Stimulated activated CD4-positive, alpha-beta T cell treated with anti-CD3 and anti-CD28 coated beads, Interleukin-2, amount 100 ng/mL, for 4 hours (primary cell): ENCODE measurements at places on chromosomes 2 and 18.

DNA sequence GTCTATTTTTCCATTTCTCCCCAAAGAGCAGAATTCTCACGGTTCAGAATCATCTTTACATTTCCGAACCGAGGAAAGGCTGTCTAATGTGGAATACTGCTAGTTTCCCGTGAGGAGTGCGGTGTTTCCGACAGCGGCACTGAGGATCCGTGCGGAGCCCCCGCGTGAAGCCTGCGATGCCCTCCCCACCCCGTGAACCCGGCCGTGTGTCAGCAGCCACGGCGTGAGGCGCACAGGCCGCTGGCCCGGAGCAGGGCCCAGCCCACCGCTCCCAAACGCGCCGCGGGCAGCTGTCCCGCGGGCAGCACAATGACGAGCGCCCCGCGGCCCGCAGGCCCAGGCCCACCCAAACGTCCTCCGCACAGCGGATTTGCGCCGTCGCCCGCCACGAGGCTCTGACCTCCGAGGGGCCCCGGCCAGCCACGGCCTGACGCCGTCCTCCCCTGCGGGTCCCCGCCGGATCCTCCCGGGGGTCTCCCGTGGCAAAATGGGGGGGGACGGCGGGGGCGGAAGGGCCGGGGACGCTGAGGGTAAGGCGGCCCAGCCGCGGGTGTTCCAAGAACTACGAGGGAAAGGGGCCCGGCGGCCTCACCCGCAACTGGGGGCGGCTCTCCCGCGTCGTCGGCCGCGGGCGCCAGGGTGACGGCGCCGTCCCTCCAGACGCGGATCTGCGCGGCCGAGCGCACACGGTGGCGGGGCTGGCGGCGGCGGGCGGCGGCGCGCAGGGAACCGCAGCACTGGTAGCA is 796 bp downstream of the SPIRE1 start:
- no peak for DNase-seq

GRCh38 chr2:100780203-100781008 is 39.5 kb upstream of the NPAS2 start:
- DNase-seq = no peak

DNA sequence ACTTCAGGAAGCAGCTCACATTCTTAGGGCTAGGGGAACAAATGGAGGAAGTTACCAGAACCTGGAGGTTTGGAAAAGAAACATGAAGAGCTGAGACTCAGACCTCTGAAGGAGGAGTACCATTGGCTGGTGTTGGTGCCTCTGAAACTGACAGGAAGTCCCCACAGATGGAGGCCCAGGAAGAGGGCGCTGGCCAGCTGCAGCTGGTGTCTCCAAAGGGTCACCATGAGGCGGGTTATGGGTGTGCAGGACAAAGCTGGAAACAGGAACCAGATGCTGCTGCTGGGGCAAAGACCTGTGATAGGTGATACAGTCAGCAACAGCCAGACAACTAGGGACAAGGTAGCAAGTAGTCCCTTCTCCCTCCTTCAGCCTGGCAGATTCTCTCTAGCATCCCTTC is 136.5 kb upstream of the SERPINE2 start:
- DNase-seq = no peak

DNA sequence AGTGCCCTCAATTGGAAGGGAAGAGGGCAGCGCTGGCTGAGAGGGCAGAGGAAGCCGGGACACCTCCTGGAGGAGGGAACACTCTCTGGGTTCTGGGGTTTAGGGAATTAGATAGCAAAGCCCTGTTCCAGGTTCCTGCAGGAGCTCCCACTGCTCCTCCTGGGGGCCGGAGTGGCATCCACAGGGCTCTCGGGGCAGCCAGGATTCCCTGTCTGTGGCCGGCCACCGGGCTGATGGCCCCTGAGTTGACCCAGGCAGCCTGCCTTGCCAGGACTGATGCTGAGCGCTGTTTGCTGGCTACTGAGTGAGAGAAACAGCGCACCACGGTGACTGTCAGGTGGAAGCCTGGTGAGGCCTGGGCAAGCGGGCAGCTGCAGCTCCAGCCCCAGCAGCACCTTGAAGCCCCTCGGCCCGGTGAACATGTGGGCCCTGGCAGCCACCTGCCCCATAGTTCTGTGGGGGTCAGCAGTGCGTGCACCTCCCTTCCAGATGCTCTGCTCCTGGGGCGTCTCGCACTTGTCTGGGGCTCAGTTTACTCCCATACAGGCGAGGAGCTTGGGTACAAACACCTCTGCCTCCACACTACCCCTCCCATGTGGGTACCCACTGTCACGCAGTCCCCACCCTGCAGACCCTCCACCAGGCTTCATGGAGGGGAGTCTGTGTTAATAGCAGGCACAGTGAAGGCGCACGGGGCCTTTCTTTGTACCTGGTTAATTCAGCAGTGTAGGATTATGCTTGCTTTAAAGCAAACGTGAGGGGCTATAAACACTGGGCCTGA is 7.7 kb upstream of the ALLC start:
- DNase-seq = no peak

- no peak for DNase-seq
Observed at GRCh38 chr2:110766291-110766690, 33.9 kb downstream of the ACOXL start.
